ENCODE measurements at places on chromosomes 3 and 15.

- no peak for DNase-seq
These were observed 322.1 kb downstream of the THSD4 start for GRCh38 chr15:71437404-71437803.

GRCh38 chr3:119588112-119588511, 8.8 kb downstream of the ADPRH start:
- DNase-seq, result no peak

DNA sequence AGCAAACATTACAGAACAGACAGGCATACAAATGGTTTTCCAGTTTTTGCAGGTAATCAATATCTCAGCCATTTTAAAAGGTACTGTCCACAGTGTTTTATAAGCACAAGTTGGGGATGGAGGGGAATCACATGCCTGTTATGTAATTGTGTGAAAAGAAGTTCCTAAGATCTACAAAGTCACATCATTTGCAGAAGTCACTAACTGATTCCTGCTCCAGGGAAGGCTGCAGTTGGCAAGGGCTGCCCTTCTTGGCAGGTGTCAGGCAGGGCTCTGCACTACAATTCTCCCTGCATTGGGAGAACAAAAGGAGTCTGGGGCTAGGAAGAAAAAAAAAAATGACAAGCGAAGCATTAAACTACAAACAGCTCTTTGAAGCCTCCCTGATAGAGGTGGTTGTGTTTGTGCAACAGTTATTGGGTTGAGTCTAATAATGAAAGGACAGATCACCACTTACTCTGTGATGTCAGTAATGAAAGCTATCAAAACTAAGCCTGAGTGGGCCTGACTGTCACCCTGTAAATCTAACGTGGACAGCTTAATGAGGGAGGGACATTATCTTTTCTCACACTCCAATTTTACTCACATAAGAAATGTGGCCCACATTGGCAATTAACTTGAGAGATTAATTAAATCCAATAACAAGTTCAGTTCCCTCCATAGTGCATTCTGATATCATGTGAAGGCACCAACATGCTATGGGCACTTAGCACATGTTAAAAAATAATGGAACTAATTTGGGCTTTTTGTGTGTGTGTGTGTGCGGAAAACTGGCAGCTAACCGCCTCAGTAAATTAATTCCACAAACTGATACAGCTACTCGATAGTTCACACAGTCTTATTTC, 242.9 kb downstream of the FHIT start:
- no peak for DNase-seq

- no peak for DNase-seq
These were observed 65.7 kb upstream of the MRPL3 start for GRCh38 chr3:131568460-131568859.

DNA sequence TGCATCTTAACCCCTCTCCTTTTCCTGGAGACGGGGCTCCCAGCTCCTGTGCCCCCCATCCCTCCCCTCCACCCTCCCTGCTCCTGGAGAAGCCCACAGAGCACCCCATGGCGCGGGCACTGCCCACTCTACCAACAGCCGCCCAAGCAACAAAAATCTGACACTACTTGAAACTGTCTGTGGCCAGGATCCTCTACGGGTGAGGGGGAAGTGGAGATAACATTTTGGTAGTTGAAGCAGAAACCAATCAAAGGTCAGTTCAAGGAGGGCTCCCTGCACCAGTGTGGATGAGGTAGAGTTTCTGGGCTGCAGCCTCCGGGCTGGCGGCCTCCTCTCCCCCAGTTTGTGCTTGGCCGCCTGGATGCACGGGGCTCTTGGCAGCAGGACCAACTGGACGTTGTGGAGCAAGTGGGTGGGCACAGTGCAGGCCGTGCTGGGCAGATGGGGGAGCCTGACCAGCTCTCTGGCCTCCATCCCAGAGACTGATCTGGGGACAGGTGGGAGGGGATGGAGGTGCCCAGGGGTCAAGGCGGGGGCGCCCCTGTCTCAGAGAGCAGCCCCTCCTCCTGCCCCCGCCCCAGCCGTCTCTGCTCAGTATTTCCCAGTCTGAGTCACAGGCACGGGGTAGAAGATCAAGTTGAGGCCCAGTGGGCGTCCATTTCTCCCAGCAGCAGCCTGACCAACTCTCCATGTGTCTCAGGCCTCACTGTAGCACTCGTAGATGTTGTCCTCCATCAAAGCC, 12.8 kb downstream of the H1-8 start:
- DNase-seq, result no peak

DNA sequence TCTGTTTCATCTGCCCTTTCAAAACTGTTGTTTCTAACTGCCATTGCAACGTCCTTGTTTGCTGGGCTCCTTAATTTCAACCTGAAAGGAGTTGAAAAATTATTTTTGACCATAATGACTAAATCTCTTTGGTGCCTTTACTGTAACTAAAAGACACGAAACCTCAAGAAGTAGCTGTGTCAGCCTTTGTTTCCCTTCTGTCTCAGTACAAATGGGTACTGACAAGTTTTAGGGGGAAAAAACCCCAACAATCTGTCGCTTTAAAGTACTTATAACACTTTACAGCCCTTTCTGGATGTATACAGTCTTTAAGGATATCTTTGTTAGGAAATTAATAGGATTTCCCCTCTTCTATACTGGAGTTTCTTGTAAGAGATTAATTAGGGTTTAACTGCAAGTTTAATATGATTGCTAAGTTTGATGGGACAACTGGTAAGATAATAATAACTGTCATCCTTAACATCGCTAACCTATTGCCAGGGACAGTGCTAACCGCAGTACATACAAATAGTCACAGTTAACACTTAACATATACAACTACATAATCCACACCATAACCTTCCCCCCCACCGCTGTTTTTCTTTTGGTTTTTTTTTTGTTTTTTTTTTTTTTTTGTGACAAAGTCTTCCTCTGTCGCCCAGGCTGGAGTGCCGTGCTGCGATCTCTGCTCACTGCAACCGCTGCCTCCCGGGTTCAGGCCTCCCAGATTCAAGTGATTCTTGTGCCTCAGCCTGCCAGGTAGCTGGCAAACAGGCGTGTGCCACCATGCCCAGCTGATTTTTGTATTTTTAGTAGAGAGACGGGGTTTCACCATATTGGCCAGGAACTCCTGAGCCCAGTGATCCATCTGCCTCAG, 1.7 kb downstream of the GXYLT2 start:
- no peak for DNase-seq

GRCh38 chr3:99845999-99846398, 28.3 kb downstream of the CMSS1 start:
- no peak for DNase-seq

- no peak for DNase-seq
These were observed 34.7 kb upstream of the SLC24A5 start for GRCh38 chr15:48086133-48086532.

GRCh38 chr3:131107637-131108433, 81.2 kb downstream of the NEK11 start:
- no peak for DNase-seq

DNA sequence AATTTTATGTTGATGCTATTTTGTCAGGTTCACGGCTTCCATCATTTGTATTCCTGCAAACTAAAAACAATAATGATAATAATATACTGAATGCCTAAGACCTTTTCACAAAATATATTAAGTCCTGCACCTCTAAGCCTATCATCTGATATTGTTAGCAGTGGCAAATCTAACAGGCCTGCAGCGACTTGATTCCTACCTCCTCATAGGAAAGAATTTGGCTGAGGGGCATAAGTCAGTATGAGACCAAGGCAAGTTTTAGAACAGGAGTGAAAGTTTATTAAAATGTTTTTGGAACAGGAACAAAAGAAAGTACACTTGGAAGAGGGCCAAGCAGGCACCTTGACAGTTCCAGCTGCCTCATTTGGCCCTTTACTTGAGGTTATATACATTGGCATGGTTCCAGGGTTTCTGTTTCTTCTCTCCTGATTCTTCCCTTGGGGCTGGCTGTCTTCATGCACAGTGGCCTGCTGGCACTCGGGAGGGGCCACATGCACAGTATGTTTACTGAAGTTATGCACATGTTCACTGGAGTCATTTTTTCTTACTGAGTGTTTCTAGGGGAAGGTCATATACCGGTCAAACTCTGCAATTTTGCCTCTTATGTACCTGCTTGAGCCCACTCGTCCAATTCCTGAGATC, 418.1 kb downstream of the EPHA6 start:
- no peak for DNase-seq

GRCh38 chr15:37094915-37095711, 5.2 kb downstream of the MEIS2 start:
- no peak for DNase-seq

- peak; percentile 45 for DNase-seq
These were observed 25.3 kb downstream of the CMSS1 start for GRCh38 chr3:99842826-99843589.

DNA sequence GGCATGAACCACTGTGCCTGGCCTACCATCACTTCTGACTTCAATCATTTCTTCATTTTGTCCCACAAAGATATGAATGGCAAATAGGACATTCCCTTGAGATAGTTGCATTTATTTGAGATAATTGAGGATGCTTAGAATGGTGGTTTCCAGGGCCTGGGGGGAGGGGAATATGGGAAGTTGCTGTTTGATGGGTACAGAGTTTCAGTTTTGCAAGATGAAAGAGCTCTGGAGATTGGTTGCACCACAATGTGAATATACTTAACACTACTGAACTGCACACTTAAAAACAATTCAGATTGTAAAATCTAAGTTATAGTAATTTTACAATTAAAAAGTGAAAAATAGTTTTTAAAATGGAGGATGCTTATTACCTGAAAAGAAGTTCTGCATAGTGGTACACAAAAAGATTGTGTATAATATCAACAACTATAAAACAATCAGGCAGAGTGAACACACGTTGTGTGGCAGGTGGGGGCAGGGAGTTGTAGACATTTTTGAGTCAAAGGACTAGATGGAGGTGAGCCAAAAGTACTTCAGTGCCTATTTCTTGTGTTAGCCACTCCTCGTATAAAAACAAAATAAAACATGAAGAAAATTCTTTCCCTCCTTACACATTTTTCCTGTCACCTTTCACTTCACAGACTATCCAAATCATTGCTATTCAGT, 18.5 kb upstream of the RIOX2 start:
- DNase-seq, result no peak

DNA sequence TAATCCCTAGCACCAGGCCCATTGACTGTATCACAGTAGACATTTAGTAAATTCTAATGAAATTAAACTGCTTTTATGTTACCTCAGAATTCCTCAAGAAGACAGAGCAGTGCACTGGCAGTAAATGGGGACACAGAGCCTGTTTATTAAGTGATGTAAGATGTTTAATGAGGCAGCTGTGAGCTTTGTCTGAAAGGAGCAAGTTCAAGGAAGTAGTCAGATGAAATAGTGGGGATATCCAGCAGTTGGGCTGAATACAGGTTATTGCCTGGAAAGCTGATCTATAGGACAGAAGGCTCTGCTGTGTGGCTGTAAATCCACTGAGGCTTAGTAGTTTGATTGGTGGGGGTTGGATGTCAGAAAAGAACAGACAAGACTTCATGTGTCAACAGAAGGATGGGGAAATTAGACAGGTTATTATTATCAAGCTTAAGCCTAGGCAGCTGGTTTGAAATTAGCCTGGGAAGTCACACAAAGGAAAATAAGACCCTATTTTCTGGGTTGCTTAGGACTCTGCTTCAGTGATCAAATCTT, 62.2 kb downstream of the PFN2 start:
- DNase-seq, result no peak

DNA sequence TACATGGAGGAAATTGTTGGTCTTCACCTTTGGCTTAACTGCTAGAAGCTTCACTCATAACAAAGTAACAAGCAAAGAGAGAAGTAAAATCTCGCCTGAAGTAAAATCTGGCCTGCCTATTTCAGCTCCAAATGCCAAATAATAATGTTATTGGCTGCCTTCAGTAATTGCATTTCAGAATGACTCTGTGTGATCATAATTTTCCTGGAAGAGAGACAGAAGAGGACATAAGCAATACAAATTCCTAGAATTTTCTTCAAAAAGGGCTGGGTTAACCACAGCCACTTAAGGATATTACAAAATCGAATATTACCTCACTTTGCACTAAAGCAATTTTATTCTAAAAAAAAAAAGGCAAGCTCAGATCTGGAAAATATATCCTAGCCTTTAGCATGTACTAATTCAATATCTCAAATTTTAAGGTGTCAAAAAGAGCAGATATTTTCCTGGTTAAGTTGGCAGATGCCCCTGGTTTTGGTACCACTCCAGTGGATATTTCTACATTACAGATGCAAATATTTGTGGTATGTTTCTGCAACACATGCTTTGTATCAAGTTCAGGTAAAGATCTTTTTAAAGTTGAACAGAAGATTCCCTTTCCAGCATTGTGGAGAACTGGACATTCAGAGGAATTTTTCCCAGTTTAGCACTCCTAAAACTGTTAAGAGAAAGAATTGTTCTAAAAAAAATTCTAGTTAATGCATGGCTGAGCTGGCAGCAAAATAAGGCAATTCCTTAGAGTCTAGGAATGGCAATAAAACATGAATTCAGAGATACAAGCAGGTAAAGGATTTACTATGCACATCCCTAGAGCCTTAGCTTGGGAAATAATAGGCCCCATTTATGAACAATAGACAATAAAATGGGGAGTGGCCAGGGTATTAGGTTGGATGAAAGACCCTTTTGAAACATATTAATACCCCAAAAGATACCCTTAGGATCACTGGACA, 116.7 kb downstream of the STAC start:
- DNase-seq, result no peak

GRCh38 chr3:152202976-152203626, 65.6 kb upstream of the MBNL1 start:
- DNase-seq, result no peak

DNA sequence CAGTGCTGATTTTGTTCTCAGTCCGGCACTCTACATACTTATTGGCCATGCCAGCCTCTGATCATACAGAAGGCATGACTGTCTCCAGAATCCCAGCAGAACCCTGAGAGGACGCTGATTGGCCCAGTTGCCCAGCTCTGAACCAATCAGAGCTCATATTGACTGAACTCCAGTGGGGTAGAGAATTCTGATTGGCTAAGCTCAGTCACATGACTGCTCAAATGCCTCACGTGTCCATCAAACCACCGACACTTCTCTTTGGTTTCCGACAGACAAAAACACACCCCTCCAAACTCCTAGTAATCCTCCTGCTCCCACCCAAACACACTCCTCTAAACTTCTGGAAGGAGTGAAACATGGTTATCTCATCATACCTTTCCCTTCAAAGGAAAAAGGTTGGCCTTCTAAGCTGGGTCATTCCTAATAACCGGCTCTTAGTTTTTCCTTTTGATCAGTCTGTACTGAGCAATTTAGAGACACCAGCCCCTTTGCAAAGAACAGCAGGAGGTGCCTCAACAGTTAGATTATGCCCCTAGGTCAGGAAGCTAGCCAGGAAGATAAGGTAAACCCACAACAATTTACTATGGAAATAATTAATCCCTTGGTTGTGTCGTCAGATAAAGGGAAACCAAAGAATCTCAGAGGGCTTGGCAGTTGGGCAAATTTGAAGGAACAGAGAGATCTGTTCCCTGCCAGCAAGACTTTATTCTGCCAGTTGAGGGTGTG, 187.8 kb downstream of the TLE3 start:
- no peak for DNase-seq

- DNase-seq, result no peak
These were observed 519.2 kb downstream of the NAALADL2 start for GRCh38 chr3:175378348-175378747.

GRCh38 chr3:175670557-175670956, 811.4 kb downstream of the NAALADL2 start:
- DNase-seq, result no peak

Data from HTR-8/SVneo (cell line).